HCT116 (cell line): ENCODE measurements at places on chromosomes 12 and 14. TPM values are rescaled to one million over a fixed set of nuclear protein-coding genes. Genes with fewer than 3 reads are reported as not detected.

GRCh38 chr14:96508900-96509299 is 6.7 kb downstream of the PAPOLA start:
- DNase-seq = no peak

DNA sequence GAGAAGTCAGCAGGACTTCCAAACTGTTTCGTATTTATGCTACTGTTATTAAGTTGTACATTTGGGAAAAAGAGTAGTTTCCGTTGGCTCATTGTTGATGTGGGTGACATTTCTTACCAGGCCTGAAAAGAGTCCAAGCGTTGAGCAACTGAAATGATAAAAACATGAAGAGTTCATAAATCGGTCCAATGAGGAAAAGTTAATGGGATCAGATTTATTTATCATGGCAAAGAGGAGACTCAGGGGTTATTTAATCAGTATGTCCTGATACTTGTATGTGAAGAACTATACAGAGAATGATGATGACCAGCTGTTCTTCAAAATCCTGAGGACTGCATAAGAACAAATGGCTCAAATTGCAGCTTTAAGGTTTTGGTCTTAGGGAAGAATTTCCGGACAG is 7.7 kb downstream of the VRK1 start:
- no peak for DNase-seq

- DNase-seq = no peak
Measured at GRCh38 chr12:34402899-34403705, 380.8 kb downstream of the ALG10 start.

- no peak for DNase-seq
Measured at GRCh38 chr14:24399447-24399822, 632 bp downstream of the NYNRIN start.

- no peak for DNase-seq
Measured at GRCh38 chr14:77158175-77158881, 16.7 kb upstream of the ZDHHC22 start.

DNA sequence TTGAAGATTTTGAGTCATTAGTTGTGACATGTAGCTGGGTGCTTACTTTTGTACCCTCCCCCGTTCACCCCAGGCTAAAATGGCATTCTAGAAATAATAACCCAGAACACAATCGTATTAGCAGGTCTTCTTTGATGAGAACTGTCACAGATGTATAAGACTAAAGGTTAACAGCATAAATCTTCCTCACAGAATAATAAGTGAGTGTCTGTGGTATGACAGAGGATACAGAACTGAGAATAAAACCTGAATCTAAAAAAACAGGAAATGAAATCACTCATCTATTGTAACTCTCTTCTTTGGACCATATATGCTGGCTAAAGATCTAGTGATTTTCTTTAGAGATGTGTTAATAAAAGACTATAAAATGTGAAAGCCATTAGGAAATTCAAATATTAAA is 746.6 kb downstream of the LRFN5 start:
- DNase-seq = no peak

- DNase-seq = no peak
Measured at GRCh38 chr12:107229827-107230226, 136.5 kb upstream of the CRY1 start.

DNA sequence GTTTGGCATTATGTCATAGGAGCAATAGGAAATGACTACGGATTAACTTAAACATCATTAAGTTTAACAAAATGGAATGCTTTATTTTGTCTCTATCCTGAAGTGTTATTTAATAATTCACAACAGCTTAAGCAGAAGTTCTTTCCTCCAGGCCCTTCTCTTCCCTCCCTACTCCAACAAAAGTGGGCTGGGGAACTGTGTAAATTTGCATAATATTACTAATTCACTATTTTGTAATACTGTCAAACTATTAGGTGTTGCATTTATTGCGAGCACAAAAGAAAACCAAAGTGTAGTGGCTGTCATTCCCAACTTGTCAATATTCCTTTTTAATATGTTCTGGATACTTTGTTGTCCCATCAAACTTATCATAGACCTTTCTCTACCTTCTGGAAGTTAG is 69.8 kb downstream of the ATG14 start:
- DNase-seq = no peak

DNA sequence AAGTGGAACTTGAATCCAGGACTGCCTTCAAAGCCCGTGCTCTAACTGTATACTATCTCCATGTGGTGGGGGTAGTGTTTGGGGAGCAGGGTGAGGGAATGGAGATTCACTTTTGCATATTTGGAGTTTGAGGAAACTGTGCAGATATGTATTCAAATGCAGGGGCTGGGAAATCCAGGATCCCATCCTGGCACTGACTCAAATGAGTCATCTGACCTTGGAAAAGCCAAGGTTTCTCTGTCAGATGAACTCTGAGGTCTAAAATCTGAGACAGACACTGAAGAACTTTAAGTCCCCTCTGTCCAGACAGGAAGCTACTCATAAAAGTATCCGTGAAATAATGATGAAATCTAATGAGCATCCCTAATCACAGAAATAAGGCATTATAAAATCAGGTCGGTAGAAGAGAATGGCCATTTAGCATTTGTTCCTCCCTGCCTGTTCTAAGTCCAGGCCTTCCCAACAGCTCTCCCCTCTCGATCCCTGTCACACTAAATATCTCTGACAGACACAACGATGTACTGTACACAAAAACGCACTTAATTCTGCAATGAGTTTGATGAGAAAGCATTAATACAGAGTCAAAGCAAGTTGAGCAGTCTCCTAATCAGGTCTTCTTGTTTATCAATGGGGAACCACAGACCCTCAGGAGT is 14.4 kb downstream of the NIN start:
- DNase-seq = no peak

DNA sequence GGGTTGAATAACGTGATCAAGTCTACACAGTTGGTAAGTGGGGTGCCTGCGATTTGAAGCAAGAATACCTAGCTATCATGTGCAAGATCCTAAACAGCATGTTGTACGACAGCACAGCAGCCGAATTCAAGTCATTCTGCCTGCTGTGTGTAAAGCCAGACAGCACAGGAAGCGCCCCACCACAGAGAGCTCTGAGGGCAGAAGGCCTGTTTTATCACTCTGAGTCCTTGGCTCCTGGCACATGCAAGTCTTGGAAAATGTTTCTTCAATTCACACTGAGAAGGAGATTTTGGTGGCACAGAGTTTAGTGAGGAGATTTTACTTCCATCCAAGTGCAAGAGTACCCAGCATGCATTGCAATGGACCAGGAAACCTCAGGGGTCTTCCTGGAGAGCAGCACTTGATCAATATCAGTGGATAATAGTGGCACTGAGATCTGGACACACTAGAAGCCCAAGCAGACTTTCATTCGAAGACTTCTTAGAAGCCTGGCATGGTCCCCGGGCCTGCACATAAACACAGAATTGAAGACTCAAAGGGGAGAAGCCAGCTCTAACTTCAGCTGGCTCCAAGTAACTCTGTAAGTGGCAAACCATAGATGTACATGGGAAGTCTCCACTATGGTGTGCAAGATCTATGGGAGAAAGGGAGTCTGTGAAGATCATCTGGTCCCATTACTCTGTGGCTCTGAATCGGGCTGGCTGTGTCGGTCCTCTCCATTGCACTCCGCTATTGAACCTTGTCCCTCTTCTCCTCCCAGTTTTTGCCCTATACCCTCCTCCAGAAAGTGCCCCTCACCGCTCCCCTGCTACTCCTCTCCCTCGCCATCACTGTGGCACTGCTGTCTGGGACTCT is 1.5 kb upstream of the KRT1 start:
- no peak for DNase-seq

DNA sequence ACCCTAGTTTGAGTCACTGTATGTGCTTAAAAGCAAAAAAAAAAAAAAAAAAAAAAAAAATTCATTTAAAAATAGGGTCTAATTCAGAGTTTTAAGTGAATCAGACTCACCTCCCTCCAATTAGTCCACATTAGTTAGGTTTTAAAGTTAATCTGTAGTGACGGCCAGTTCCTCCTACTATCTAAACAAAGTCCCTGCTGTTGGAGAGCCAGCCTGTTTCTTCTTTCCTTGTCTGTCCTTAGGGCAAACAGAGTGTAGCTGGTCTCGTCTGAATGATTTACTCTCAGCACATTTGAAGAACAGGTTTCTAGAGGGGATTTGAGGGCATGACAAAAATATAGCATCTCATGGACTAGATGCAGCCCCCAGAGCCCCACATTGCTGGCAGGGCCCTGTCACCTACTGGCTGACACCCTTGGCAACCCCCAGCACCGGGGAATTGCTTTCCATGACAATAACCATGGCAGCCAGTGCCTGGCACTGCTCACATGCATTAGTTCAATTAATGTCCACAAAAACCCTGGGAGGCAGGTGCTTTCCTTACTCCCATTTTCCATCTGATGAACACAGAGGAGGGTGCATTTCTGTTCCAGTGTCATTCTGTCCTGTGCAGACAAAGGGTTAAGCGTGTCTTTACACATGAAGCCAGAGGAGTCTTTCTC is 138.3 kb downstream of the PLXNC1 start:
- no peak for DNase-seq

- DNase-seq = no peak
Measured at GRCh38 chr12:10113075-10113474, 14.3 kb upstream of the CLEC1A start.

- no peak for DNase-seq
Measured at GRCh38 chr14:94893411-94894160, 123.7 kb upstream of the GSC start.

Gene JKAMP
- 46.5 TPM for total RNA-seq

Gene KRT77
- total RNA-seq = not detected

Gene AHNAK2
- total RNA-seq = 45.0 TPM

Gene SYNE3
- 3.6 TPM for total RNA-seq

Gene KRT79
- total RNA-seq = not detected
